Transverse colon (tissue), 4 donors: ENCODE measurements at places on chromosomes 1 and 21. TPM values are rescaled to one million over a fixed set of nuclear protein-coding genes. Genes with fewer than 3 reads are reported as not detected.

- no peaks in the 10 kb centered on the region for H3K4me1 ChIP-seq
- H3K27me3 ChIP-seq, result no peaks in the 10 kb centered on the region
- H3K27ac ChIP-seq, result no peak overlapping the region
Measured at GRCh38 chr1:214026985-214027384, 39.2 kb downstream of the PROX1 start.

Gene COL8A2
- total RNA-seq, result 1.6 TPM

Gene B3GALT6
- total RNA-seq, result 24.9 TPM

- DNase-seq, result no peak
- no peaks in the 10 kb centered on the region for H3K36me3 ChIP-seq
- H3K27ac ChIP-seq, result no peak overlapping the region
- no peaks in the 10 kb centered on the region for H3K4me1 ChIP-seq
Measured at GRCh38 chr1:246425139-246425794, 81.8 kb downstream of the SMYD3 start.

Gene GSTM1
- total RNA-seq, result not detected

- H3K4me1 ChIP-seq, result peaks cover 8% of the 10 kb centered on the region
- H3K36me3 ChIP-seq, result no peaks in the 10 kb centered on the region
- H3K27ac ChIP-seq, result no peak overlapping the region
- no peak for DNase-seq
- no peaks in the 10 kb centered on the region for H3K27me3 ChIP-seq
Measured at GRCh38 chr1:221747839-221748238, 6.0 kb upstream of the DUSP10 start.
